Caco-2 (cell line): ENCODE measurements at places on chromosomes 12 and 14. TPM values are rescaled to one million over a fixed set of nuclear protein-coding genes. Genes with fewer than 3 reads are reported as not detected.
A peak's percentile ranks its signal among the peaks of the same experiment; 100 is the strongest.

The LRRC10 gene
- total RNA-seq = not detected in 2 replicates

The INHBE gene
- total RNA-seq = 9.1 and 13.9 TPM in 2 replicates

The FOXG1 gene
- total RNA-seq = not detected in 2 replicates

The RD3L gene
- total RNA-seq = not detected in 2 replicates

The AMDHD1 gene
- total RNA-seq = 0.32 and 0.61 TPM in 2 replicates

The PRR4 gene
- total RNA-seq = 6.8 and 8.4 TPM in 2 replicates

- no peak overlapping the region for H3K4me3 ChIP-seq
- H3K27ac ChIP-seq = no peak overlapping the region
- DNase-seq = no peak
- no peaks in the 10 kb centered on the region for H3K27me3 ChIP-seq
- no peaks in the 10 kb centered on the region for H3K36me3 ChIP-seq
Observed at GRCh38 chr12:103912069-103912468, 18.1 kb upstream of the HSP90B1 start.

GRCh38 chr12:109916045-109916444, 16.0 kb downstream of the TCHP start:
- H3K36me3 ChIP-seq = peaks cover 1% of the 10 kb centered on the region; the same call in 1 of the 2 replicates
- H3K4me3 ChIP-seq = no peak overlapping the region
- H3K4me1 ChIP-seq = no peaks in the 10 kb centered on the region
- H3K27ac ChIP-seq = no peak overlapping the region
- no peaks in the 10 kb centered on the region for H3K27me3 ChIP-seq

DNA sequence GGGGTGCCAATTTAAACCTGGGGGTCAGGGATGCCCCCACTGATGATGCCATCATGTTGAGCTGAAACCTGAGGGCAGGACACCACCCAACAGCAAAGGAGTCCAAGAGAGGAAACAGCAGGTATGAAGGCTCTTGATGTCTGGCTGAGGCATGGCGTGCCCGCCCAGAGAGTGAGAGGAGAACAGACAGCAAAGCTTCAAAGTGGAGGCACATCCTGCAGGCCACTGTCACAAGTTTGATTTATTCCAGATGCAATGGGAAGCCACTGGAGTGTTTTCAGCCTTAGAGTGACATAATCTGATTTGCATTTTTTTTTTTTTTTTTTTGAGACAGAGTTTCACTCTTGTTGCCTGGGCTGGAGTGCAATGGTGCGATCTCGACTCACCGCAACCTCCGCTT, 34.8 kb downstream of the IRF2BPL start:
- H3K4me3 ChIP-seq = no peak overlapping the region
- no peak for DNase-seq
- peaks cover 2% of the 10 kb centered on the region for H3K4me1 ChIP-seq

- DNase-seq = peak; percentile 53
- no peak overlapping the region for H3K4me3 ChIP-seq
- H3K4me1 ChIP-seq = peaks cover 38% of the 10 kb centered on the region
- H3K27ac ChIP-seq = peak overlapping the region; percentile 77
- no peaks in the 10 kb centered on the region for H3K27me3 ChIP-seq
- H3K36me3 ChIP-seq = peaks cover 1% of the 10 kb centered on the region; the same call in 1 of the 2 replicates
Observed at GRCh38 chr14:22572562-22573058, 16.4 kb downstream of the DAD1 start.

GRCh38 chr12:91119089-91119488, 7.8 kb upstream of the LUM start:
- no peak for DNase-seq
- no peaks in the 10 kb centered on the region for H3K36me3 ChIP-seq
- H3K27me3 ChIP-seq = no peaks in the 10 kb centered on the region
- peaks cover 16% of the 10 kb centered on the region for H3K4me1 ChIP-seq
- H3K4me3 ChIP-seq = no peak overlapping the region

DNA sequence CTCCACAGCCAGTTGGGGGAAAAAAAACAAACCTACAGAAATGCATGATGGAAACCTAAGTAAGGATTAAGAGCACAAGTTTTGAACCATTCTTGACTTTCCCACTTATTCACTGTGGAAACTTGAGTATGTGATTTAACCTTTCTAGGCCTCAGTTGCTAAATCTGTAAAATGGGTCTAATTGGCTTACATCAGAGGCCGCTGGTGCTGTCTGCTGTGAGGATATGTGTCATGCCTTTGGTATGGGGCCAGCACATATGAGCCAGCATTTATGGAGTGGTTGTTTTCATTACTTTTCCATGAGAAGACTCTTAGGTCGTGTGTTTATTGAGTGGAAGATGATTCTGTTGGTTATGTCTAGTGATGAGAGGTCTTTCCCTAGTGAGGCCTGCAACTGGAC, 102.4 kb downstream of the ESR2 start:
- peak overlapping the region; percentile 11 for H3K27ac ChIP-seq
- no peaks in the 10 kb centered on the region for H3K27me3 ChIP-seq
- no peak overlapping the region for H3K4me3 ChIP-seq
- no peaks in the 10 kb centered on the region; the same call in 1 of the 2 replicates for H3K36me3 ChIP-seq
- peaks cover 24% of the 10 kb centered on the region; the same call in 1 of the 2 replicates for H3K4me1 ChIP-seq

GRCh38 chr12:27970401-27971120, 2.0 kb downstream of the PTHLH start:
- peaks cover 3% of the 10 kb centered on the region; the same call in 1 of the 2 replicates for H3K27me3 ChIP-seq
- H3K4me3 ChIP-seq = peak overlapping the region; percentile 51
- peaks cover 35% of the 10 kb centered on the region for H3K4me1 ChIP-seq
- H3K27ac ChIP-seq = no peak overlapping the region

- H3K36me3 ChIP-seq = no peaks in the 10 kb centered on the region
- no peak overlapping the region for H3K4me3 ChIP-seq
- no peaks in the 10 kb centered on the region for H3K27me3 ChIP-seq
- no peaks in the 10 kb centered on the region for H3K4me1 ChIP-seq
Observed at GRCh38 chr12:8985213-8985754, 4.1 kb upstream of the KLRG1 start.

DNA sequence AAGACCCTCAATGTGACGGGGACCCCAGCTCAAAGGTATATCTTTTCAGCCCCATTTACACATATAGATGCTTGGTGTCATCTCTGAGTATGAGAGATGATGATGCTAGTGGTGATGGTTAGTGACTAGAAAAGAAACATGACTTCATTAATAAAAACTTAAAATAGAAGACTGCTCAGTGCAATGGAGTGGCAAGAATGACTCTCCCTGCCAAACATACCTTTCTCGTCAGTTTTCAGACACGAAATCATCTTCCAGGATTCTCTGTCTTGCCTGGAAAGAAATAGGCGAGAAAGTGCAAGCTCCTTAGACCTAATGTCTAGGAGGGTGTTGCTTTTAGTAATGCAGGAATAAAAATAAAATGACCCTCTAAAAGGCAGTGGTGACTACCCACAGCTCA, 71.7 kb downstream of the TPH2 start:
- no peak overlapping the region for H3K4me3 ChIP-seq
- no peak overlapping the region for H3K27ac ChIP-seq
- no peaks in the 10 kb centered on the region for H3K27me3 ChIP-seq
- H3K36me3 ChIP-seq = no peaks in the 10 kb centered on the region

GRCh38 chr12:64265839-64266238, 43.7 kb upstream of the KICS2 start:
- H3K36me3 ChIP-seq = no peaks in the 10 kb centered on the region
- DNase-seq = no peak
- H3K4me3 ChIP-seq = no peak overlapping the region
- no peaks in the 10 kb centered on the region for H3K27me3 ChIP-seq
- H3K27ac ChIP-seq = no peak overlapping the region
- H3K4me1 ChIP-seq = no peaks in the 10 kb centered on the region

DNA sequence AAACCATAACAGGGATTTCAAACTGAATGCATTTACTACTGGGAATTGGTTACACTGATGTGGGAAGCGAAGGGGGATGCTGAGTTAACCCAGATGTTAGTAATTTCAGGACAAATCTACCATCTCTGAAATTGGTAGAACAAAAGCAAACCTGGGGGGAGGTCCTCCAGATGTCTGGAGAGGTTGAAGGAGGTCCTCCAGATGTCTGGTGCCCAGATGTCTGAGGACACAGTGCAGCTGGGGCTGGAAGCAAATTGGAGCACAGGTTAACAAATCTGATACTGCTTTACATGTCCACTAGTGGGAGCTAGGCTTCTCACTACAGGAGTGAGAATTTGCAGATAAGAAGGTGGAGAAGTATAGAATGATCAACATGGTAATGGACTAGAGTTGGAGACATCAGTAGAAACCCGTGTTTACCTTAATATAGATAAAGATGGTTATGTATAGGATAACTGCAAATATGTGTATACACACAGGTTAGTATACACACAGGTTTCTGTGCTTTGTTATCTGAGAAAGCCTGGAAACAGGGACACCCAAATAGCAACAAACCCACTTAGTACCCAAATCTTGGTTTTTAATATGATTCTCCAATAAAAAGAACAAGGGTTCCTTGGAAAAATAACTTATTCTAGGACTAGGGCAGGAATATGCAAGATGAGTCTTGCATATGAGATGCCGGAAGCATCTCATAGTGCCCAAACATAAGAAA, 162.5 kb downstream of the C12orf50 start:
- H3K4me3 ChIP-seq = no peak overlapping the region
- DNase-seq = peak; percentile 28
- H3K4me1 ChIP-seq = no peaks in the 10 kb centered on the region
- H3K27me3 ChIP-seq = no peaks in the 10 kb centered on the region
- no peak overlapping the region for H3K27ac ChIP-seq

- peaks cover 3% of the 10 kb centered on the region for H3K36me3 ChIP-seq
- H3K4me1 ChIP-seq = no peaks in the 10 kb centered on the region
- no peak overlapping the region for H3K4me3 ChIP-seq
- no peak overlapping the region for H3K27ac ChIP-seq
- no peaks in the 10 kb centered on the region for H3K27me3 ChIP-seq
Observed at GRCh38 chr14:92974541-92975345, 51.8 kb downstream of the CHGA start.

DNA sequence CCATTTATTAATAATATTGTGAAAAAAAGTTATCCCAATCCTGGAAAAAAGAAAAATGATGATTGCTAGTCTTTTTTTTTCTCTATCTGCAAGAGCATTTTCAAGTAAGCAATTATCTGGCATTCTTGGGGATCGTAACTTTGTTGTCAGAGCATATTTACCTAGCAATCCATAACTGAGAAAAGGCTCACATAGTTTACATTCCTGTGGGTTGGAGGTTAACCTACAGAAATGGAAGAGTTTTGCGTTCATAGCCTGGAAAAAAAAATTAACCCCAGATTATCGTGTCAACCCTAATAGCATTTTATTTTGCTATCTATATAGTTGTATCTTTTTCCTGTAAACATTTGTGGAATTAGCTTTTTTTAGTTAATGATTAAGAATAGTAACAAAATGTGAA, 292.3 kb downstream of the DAD1 start:
- H3K27ac ChIP-seq = peak overlapping the region; percentile 67
- DNase-seq = peak; percentile 68
- no peaks in the 10 kb centered on the region for H3K27me3 ChIP-seq
- H3K4me3 ChIP-seq = no peak overlapping the region
- no peaks in the 10 kb centered on the region; the same call in 1 of the 2 replicates for H3K36me3 ChIP-seq
- peaks cover 48% of the 10 kb centered on the region for H3K4me1 ChIP-seq

- H3K4me1 ChIP-seq = no peaks in the 10 kb centered on the region
- H3K27ac ChIP-seq = no peak overlapping the region
- no peak overlapping the region for H3K4me3 ChIP-seq
- no peaks in the 10 kb centered on the region for H3K27me3 ChIP-seq
- H3K36me3 ChIP-seq = no peaks in the 10 kb centered on the region; the same call in 1 of the 2 replicates
- no peak for DNase-seq
Observed at GRCh38 chr14:66231820-66232219, 254.4 kb upstream of the CCDC196 start.

GRCh38 chr14:68768316-68768715, 24.6 kb downstream of the ZFP36L1 start:
- H3K27ac ChIP-seq = no peak overlapping the region
- no peaks in the 10 kb centered on the region for H3K36me3 ChIP-seq
- H3K4me1 ChIP-seq = peaks cover 7% of the 10 kb centered on the region
- H3K4me3 ChIP-seq = no peak overlapping the region
- no peaks in the 10 kb centered on the region for H3K27me3 ChIP-seq

- peaks cover 21% of the 10 kb centered on the region for H3K4me1 ChIP-seq
- no peaks in the 10 kb centered on the region for H3K36me3 ChIP-seq
- H3K27me3 ChIP-seq = no peaks in the 10 kb centered on the region
- no peak overlapping the region for H3K27ac ChIP-seq
Observed at GRCh38 chr14:89427426-89428172, 10.6 kb upstream of the FOXN3 start.

GRCh38 chr12:18250313-18250916, 10.9 kb upstream of the PIK3C2G start:
- peak; percentile 67 for DNase-seq
- no peaks in the 10 kb centered on the region for H3K36me3 ChIP-seq
- H3K4me1 ChIP-seq = no peaks in the 10 kb centered on the region
- H3K27me3 ChIP-seq = no peaks in the 10 kb centered on the region

DNA sequence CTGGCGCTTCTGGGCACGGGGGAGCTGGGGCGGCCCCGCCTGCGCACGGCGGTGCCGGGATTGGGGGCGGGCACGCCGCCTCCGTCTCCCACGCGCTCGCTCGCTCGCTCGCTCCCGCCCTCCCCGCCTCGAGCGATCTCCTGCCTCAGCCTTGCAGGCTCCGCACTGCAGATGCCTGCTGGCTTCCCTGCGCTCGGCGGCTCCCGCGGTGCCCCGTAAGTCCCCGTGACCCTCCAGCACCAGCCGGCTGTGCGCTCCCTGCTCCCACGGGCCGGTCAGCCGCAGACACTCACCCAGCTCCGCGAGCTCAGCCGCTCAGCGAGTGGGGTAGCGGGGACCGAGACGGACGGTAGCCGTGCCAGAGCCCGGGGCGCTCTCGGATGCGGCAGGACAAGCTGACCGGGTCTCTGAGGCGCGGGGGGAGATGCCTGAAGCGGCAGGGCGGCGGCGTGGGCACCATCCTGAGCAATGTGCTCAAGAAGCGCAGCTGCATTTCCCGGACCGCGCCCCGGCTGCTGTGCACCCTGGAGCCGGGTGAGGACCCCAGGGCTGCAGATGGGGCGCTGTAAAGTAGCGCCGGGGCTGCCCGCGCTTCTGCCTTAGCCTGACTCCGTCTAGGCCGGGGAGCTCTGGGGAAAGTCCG, at the start of gene TBC1D30:
TBC1D30 (plus strand) TSS at position 148 of the 643 bp plus-strand sequence; CDS start at position 381, 233 bp downstream.
- peak; percentile 39 for DNase-seq
- H3K27me3 ChIP-seq = no peaks in the 10 kb centered on the region
- H3K27ac ChIP-seq = no peak within 1 kb of the TSS
- no peaks in the 10 kb centered on the region for H3K4me1 ChIP-seq
- peak within 1 kb of the TSS; percentile 46 for H3K4me3 ChIP-seq

GRCh38 chr12:5220835-5221234, 177.2 kb downstream of the KCNA5 start:
- no peaks in the 10 kb centered on the region for H3K4me1 ChIP-seq
- H3K4me3 ChIP-seq = no peak overlapping the region
- H3K27me3 ChIP-seq = no peaks in the 10 kb centered on the region
- H3K36me3 ChIP-seq = no peaks in the 10 kb centered on the region
- DNase-seq = no peak
- H3K27ac ChIP-seq = no peak overlapping the region

DNA sequence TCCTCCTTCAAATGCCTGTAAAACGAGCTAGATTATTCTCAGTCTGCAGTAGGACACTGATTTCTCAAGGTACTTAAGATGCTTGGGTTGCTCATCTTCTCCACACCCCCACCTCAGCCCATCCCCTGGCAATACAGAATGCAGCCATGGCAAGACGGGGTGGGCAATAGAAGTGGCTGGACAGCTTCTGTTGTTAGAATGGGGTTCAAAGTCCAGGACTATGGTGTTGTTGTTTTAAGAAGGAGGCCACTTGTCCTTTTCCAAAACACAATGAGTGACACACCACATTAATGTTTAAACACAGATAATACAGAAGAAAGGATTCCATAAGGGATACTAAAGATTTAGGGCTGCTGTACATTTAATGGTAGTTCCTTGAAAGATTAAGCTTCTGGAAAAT, 188.9 kb upstream of the BCL2L14 start:
- no peaks in the 10 kb centered on the region for H3K36me3 ChIP-seq
- peaks cover 56% of the 10 kb centered on the region for H3K4me1 ChIP-seq
- DNase-seq = no peak
- H3K27ac ChIP-seq = no peak overlapping the region
